Skin of body (tissue), 3 donors: ENCODE measurements at places on chromosomes 3 and 15. TPM values are rescaled to one million over a fixed set of nuclear protein-coding genes. Genes with fewer than 3 reads are reported as not detected.

GRCh38 chr15:69713726-69714559 is 261.3 kb downstream of the RPLP1 start:
- DNase-seq: no peak

- DNase-seq: no peak
These were observed 470.8 kb downstream of the SOX2 start for GRCh38 chr3:182182531-182182968.

DNA sequence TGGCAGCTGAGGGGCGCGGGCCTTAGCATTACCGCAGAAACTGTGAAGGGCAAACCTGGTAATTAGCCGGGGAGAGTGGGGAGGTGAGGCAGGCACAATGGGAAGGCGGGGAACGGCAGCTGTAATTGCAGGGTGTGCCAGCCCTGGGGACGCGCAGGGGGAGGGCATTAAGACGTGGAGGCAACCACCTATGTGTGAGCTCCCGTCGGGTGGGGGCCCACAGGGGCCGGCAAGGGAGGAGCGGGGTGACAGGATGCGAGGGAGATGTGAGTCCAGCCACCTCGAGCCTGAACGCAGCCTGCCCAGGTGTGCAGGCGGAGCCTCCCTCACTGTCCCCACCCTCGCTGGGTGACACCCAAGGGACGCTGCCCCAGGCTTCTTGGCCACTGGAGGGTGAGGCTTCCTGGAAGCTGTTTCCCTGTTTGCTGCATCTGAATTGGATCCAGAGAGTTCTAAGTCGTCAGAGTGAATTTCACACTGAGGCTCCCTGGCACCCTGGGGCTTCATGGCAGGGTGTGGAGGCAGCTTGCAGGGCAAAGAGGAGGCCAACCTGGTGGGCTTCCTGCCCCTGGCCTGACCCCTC is 130.6 kb upstream of the MEF2A start:
- no peak for DNase-seq

DNA sequence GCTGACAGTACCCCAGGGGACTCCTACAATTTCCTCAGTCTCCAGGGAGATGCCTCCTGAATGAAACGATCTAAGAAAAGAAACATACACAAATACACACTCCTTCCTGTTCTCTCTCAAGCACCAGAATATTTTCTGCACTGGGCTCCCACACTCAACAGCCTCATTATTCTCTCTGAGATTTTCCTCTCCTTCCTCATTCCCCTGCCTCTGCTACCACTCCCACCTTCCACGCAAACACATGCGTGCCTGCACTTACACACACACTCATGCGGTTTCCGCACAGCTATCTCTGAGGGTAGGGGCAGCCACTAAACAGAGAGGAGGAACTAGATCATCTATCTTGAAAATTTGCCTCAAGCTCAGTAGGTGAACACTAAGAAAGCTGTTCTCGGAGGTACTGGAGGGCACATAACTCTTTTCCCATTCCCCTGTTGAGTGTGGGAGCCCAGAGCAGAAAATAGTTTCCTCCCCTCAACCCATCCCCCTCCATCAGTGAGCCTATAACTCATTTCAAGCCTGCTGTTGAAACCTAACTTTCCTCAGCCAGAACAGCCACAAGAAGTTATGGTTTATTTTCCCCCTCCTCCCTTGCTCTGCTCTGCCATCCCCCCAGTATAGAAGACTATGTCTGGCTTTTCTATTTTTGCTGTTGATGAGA is 30.5 kb upstream of the TIPARP start:
- DNase-seq: no peak

DNA sequence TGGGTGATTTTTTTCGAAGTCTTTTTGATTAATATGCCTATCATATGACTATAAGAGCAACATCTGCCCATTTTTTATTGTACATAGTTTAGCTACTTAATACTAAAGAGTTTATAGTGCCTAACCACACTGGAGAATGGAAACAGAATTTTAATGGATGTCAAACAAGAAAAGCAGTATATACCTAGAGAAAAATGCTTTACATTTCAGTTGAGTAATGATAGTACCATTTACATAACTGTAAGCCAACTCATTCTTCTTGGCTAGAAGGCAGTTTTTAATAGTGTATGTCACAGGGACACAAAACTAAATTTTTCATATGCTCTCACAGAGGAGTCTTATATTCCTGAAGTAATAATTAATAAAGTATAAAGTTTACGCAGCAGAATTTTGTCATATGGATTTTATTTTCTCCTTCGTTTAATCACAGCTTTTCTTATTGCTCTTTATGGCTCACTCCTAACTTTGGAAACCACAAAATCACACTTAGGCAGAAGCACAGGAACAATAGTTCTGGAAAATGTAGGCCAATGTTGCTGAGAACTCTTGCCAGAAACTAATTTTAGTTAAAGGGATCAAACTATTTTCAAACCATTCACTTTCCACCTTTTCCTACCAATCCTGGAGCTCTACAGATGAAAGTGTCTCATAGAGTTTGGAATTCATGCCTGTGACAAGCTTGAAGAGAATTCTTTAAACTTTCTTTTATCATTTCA is 243.6 kb downstream of the ZIC1 start:
- DNase-seq: no peak

GRCh38 chr15:41487381-41487780 is 6.3 kb upstream of the ITPKA start:
- DNase-seq: no peak

DNA sequence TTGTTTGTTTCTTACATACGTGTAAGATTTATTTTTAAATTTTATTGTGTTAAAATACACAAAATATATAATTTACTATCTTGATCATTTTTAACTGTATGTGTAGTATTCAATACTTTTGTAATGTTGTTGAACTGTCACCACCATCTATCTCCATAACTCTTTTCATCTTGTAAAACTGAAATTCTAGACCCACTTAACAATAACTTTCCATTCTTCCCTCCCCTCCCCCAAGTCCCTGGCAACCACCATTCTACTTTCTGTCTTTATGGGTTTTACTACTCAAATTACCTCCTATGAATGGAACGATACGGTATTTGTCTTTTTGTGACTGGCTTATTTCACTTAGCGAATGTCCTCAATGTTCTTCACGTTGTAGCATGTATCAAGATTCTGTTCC is 262.1 kb upstream of the CHRM5 start:
- no peak for DNase-seq

GRCh38 chr3:42666577-42666998 is 13.1 kb downstream of the ZBTB47 start:
- DNase-seq: no peak

DNA sequence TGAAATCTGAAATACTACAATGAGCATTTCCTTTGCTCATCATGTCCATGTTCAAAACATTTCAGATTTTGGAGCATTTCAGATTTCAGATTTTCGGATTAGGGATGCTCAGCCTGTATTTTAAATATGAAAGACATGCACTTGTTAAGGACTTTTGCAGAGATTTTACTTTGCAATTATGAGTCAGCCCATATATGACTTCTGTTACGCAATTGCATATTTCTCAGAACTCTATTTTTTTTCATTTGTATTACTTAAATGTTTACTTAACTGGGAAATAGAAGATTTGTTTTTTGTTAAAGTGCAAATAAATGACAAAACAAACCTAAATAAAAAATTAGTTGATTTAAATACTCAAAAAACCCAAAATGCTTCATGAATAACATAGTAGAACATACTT is 376.2 kb downstream of the ZBTB20 start:
- no peak for DNase-seq

GRCh38 chr3:182937293-182938051 is 42.9 kb downstream of the DCUN1D1 start:
- DNase-seq: no peak

The TTC21A gene
- 4.3 TPM for total RNA-seq

The GRM2 gene
- total RNA-seq: 0.10 TPM

The CILP gene
- total RNA-seq: 24.4 TPM
